Neural crest cell (in vitro differentiated cells): ENCODE measurements at places on chromosomes 7 and 10.

GRCh38 chr10:28253169-28253785 is 49.6 kb downstream of the MPP7 start:
- DNase-seq: no peak

DNA sequence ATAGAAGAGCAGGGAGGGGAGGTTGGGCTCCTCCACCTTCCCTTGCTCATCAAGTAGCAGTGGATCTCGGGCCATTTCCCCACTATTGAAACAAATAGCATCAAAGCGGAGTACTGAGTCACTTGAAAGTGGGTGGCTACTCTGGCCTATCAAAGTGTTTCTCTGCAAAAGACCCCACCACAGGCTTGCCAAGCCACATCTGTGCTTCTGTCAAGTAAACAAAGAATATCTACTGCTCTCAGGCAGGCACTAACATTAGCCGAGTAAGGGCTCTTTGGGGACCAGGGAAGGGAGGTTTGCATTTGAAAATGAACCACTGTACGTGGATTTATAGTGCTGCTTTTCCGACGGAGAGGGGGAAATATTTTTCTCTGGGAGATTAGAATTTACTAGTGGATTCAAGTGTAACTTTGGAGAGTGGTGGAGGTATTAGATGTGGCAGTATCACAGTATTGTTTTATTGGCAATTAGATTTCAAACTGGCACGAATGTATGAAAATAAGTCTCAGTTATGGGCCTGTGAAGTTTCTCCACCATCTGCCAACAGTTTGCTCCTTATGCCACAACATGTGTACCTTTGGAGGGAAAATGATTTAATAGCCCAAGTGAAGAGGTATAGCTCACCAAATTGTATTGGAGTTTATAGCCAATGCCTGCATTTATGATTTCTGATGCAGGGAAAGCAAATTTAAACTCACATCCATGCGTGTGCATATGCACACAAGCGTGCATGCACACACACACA is 97.5 kb downstream of the RPS24 start:
- DNase-seq: no peak

DNA sequence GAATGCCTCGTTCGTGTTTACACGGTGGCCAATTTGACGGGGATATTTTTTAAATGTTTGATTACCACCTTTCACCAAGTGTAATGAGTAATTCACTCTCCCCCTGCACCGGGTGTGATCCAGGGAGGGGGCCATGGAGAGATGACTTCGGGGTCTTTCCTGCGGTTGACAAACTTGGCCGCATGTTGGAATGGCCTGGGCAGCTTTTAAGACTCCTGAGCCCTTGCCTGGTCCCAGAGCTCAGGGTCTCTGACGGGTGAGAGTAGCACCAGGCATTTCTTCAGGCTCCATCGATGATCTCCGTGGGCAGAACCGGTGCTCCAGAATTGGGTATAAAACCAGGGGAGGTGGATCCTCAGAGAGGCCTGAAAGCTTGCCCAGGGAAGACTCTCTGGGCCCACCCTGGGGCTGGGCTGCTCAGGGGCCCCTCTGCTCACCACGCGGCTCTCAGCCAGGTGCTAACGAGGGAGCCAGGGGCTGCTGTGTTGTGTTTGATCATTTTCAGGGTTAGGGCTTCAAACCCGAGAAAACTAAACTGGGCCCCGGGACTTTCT is 882 bp downstream of the ZNF282 start:
- no peak for DNase-seq

- DNase-seq: no peak
Measured at GRCh38 chr7:23115991-23116390, 10.4 kb downstream of the KLHL7 start.

DNA sequence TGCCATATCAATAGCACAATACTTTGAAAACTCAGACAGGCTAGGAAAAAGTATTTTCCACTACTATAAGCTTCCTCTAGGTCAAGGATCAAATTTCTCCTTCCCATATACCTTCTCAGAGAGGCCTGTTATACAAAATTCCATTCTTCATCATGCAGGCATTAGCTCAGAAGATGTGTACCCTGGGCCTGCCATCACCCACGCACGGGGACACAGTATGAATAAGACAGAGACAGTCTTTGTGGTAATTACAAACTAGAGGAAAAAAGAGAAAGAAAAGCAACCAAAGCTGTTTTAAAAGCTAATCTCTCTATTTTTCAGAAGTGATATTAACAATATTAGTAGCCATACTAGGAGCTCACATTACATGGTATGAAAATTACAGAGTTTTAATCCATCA is 236.8 kb upstream of the AOAH start:
- no peak for DNase-seq
